Fibroblast of pulmonary artery (primary cell): ENCODE measurements at places on chromosomes 16 and 17.

DNA sequence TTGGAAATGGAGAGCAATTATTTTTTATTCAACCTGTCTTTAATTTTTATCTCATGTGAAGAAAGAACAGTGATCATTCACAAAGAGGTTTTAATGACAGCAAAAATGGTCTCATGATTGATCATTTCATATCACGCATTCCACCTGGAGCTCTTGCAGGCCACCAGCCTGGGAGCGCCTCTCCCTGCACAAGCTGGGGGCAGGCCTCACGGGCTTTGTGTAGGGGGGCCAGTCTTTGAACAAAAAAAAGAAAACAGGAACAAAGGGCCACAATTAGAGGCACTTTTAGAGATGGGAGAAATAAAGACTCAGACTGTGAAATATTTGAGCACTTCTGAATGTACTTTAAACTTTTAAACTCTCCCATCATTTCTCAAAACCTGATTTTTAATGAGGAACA is 232.9 kb downstream of the CHD9NB start:
- DNase-seq, result no peak

DNA sequence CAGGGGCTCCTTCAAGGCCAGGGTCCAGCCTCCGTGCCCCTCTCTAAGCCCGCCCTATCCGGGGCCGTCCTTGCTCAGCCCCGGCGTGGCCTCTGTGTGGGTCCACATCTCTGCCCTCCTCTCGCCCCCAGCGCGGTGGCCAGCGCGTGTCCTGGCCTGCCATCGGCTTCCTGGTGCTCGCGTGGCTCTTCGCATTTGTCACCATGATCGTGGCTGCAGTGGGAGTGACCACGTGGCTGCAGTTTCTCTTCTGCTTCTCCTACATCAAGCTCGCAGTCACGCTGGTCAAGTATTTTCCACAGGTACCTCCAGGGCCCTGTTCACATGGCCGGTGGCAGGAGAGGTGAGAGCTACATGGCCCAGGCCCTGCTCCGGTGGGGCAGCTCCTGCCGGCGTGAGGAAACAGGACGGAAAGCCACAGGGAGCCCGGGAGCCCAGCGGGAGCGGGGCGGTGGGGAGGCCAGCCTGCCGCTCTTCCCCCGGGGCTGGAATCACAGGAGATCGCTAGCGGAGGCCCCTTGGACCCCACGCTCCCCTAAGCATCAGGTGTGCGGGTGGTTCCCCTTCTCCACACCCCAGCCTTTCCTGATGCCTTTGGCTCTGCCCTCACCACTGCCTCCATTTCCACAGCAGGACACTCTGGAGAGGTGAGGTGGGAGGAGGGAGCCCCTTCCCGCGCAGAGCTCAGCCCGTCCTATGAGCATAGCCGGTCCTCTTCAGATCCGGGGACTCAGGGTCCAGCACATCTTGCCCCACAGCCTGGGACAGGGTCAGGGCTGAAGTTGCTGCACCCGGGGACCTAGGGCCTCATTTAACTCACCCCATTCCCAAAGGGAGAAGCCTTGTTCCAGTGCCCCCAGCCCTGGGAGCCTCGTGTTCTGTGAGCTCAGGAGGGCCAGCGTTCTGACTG is 10.2 kb downstream of the TAX1BP3 start:
- no peak for DNase-seq

DNA sequence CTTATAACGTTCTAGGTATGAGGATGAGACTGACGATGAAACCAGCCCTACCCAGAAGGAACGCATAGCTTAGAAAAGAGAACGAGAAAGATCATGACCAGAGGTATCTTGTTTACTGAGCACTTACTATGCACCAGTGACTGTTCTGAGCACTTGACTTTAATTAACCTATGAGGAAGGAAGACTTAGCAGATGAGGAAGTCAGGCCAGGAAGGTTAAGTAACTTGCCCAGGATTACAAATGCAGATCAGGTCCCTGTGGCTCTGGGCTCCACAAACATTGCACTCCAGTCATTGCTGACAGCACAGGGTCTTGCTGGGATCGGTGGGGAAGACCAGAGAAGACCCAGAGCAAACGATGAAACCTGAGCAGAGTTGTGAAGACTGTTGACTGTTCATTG is 7.1 kb downstream of the KRT13 start:
- DNase-seq, result no peak

GRCh38 chr16:68065716-68066305 is 19.4 kb upstream of the NFATC3 start:
- peak; percentile 90 for DNase-seq

GRCh38 chr16:21150375-21151001 is at the start of gene DNAH3:
Gene DNAH3 (minus strand): TSS chr16:21150846. CDS start chr16:21150319, 527 bp downstream.
- DNase-seq, result no peak

GRCh38 chr17:881778-882177 is 97.8 kb downstream of the NXN start:
- DNase-seq, result no peak

DNA sequence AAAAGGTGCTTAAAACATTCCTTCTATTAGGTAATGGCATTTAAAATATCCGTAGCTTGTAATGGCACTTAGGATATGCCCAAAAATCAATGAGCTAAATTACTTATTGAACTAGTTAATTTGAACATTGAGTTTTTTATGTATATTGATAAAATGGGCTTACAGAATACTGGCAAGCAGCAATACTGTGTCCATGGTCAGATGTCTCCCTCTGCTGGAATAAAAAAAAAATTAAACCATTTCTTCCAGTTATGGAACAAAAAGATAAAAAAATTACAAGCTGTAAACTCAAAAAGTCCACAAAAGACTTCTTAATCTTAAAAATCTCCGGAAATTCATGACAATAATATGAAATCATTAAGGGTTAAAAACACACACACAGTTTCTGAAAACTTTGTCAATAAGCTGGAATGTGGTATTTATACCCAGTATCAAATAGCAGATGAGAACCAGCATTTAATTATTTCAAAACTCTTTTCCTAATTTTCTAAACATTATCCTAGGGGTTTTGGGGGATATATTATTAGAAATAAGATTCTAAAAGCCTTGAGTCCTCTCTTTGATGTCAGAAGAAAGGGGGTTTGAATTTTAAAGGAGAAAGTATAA is 21.5 kb upstream of the PSMD7 start:
- peak; percentile 48 for DNase-seq

DNA sequence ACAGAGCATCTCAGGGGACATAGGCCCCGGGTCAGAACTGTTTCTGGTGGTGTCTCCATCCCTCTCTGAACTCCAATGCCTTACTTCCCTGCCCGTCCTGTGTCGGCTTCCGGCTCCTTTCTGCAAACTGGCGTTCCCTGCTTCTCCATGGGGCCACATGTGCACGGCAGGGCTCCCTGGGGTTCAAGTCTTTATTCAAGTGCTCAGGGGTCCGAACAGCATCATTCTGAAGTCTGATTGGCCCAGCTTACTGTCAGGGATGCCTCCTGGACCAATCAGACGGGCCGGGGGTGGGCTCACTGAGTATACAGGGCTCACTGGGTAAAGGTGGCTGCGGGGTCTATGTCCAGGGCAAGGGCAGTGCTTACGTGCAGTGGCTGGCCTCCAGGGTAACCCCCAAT is 17.1 kb downstream of the C16orf82 start:
- DNase-seq, result no peak

DNA sequence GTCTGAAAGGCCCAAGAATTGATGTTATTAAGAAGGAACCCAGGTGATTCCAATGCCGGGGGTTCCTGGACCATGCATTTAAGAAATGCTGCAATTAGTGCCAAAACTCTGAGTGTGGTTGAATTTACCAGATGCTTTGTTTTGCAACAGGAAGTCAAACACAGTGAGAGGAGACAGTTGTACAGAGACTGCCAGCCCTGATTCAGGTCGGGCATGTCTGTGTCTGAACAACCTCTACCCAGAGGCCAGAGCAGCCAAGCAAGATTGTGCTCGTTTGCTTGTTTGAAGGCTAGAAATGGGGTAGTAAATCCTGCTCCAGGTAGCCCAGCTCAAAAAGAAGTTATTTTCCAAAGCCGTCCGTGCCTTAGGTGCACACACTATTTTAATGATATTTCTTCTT is 412.4 kb upstream of the ERCC4 start:
- DNase-seq, result no peak

- no peak for DNase-seq
These were observed 8.3 kb upstream of the PYDC1 start for GRCh38 chr16:31225193-31225592.

DNA sequence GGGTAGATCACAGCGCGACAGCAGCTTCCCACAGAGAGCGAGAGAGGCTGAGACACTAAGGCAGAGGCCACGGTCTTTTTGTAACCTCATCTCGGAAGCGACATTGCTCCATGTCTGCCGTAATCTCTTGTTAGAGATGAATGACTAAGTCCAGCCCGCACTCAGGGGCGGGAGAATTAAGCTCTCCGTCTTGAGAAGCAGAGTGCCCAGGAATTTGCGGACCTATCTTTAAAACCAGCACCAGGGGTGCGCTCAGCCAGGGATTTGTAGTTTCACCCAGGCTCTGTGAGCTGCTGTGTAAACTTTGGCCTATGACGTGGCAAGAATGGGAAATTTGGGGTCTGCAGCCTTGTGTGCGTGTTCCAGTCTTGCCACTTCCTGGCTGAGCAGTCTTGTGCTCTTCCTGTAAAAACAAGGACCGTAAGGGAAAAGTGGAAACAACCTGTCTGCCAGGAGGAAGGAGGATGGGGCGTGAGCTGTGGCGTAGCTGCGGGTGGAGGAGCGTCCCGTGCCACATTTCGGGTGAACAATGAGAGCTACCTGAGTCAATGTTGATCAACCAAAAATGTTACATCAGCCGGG is 16.0 kb upstream of the JPH3 start:
- DNase-seq, result peak; percentile 59

DNA sequence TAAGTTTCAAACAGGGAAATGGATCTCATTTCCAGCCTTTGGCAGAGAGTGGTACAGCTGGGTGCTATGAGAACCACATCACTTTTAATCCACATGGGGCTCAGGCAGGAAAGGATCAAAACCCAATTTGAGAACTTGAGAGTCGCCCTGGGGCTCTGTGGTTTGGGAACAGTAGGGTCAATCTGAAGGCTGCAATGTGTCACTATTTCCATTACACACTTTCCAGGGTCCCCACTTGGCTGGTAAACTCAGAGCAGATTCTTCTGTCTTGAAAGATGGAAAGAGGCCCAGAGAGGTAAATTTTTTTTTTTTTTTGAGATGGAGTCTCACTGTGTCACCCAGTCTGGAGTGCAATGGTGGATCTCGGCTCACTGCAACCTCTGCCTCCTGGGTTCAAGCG is 6.7 kb upstream of the HIGD1B start:
- DNase-seq, result no peak

DNA sequence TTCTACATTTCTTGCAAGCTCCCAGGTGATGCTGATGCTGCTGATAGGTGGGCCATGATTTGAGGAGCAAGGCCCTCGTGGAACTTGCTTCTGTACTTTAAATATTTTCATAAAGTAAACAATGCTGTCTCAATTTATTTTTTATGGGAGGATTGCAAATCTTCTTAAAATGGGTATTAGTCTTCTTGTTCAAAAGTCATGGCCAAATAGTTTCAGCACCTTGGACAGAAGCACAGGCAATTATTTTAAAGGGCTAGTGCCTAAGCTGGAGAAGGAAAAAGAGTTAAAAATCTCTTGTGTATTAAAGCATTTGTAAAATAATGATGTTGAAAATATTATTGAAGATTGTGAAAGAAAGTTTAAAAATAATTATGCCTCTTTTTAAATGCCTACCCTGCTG is 50.5 kb downstream of the GPR139 start:
- DNase-seq, result peak; percentile 30
